ENCODE measurements at places on chromosomes 5 and 9.
A peak's percentile ranks its signal among the peaks of the same experiment; 100 is the strongest.

DNA sequence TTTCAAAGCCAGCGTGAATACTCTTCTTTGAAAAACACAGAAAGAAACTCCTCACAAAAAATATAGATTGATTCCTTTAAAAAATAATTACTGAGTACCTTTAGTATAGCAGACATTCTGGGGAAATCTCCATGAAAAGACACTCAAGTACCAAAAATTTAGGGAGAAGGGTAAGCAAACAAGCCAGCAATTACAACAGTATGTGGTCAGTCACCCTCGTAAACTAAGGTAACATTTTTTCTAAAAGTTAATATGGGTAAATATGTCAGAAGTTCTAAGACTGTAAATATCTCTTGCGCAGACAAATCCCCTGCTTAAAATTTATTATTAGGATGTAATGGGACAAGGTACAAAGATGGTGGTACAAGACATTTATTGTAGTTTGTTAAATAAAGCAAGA is 102.0 kb upstream of the PTGER4 start:
- DNase-seq: no peak

DNA sequence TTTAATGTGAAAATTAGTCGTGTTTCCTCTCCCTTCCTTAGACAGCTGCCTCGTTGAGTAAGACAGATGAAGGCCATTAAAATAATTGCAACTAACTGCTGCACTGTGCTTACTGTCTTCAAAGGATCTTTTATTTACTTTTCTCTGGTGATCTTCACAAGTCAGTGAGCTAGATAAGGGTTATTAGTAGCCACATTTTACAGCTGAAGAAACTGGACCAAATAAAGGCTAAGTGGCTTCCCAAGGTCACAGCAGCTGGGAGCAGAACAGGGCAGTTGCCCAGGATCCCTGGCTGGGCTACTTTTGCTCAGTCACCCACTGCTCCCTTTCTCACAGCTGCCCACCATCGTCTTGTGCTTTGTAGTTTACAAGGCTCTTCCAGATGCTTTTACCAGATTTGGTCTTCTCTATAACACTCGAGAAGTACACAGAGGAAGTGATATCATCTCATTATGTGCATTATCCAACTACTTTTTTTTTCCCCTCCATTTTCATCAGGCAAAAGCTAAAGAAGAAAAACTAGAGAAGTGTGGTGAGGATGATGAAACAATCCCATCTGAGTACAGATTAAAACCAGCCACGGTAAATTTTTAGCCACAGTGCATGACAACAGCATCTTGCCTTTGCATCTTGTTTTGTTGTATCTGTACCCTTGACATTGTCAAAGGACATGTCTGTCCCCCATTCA is 61.8 kb downstream of the ERAP1 start:
- DNase-seq: no peak

DNA sequence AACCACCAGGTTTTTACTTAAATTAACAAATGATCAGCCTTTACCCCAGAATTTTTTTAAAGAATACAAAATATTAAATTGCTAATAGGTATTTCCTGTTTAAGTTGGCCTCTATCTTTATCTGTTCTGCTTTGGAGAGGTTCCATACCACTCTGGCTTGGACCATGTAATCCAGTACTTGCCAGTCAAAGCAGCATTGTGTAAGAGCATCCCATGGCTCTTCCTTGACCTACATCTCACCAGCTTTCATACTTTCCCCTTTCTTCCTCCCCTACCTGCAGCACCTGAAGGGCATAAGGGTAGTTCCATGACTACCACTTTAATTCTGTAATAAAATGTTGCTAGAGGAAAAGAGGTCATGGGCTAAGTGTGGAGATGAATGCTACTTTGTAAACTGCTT is 140.8 kb upstream of the MTAP start:
- DNase-seq: no peak

GRCh38 chr9:10168241-10168640 is 444.6 kb downstream of the PTPRD start:
- no peak for DNase-seq

DNA sequence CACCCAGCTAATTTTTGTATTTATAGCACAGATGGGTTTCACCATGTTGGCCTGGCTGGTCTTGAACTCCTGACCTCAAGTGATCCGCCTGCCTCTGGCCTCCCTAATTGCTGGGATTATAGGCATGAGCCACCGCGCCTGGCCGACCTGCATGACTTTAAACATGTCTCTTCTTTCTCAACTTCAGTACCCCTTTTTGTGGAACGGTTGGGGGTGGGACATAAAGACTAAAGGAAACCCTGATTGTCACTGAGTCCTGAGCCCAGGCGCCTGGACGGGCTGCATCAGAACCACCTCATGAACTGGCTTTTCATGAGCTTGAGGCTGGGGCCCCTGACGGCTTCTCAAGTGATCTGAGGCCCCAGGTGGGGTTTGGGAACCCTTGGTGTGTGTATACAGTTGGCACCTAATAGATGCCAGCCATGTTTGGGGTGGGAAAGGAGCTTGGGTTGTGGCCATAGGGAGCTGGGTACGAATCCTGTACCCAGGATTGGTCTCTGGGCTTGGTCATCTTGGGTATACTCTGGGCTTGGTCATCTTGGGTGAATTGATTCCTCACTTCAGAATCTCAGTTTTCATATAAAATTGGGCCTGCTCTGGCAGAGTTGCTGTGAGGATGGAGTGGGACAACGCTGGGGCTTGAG is 2.2 kb downstream of the GRK6 start:
- no peak for DNase-seq

- no peak for DNase-seq
Measured at GRCh38 chr9:121753802-121754654, 102.6 kb downstream of the DAB2IP start.

GRCh38 chr9:84296146-84296843 is 44.3 kb downstream of the SLC28A3 start:
- DNase-seq: peak; percentile 49

- no peak for DNase-seq
Measured at GRCh38 chr5:35266276-35266675, 36.0 kb upstream of the PRLR start.

- DNase-seq: no peak
Measured at GRCh38 chr5:39238366-39239105, 19.2 kb upstream of the FYB1 start.

DNA sequence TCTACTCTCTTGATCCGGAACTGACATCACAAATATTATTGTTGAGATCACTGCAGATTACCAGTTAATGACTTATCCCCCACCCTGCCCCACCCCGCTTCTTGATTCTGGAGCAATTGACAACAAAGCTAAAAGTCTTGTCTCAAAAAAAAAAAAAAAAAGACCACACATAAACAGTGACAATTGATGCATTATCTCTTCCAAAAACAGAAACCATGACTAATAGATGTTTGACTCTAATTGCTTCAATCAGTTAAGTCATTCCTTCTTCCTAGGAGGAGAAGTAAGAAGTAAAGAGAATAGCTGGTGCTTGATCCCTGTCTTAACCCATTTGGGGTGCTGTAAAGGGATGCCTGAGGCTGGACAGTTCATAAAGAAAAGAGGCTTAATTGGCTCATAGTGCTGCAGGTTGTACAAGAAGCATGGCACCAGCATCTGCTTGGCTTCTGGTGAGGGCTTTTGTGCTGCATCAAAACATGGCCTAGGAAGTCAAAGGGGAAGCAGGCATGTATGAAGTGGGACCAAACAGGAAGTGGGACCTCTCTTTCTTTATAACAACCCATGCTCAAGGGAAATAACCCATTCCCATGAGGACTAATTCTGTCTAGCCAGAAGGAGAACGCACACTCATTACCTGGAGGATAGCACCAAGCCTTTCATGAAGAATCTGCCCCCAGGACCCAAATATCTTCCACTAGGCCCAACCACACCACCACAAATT is 158.7 kb downstream of the TMEM167A start:
- no peak for DNase-seq
